ENCODE measurements at places on chromosomes 4 and X.

DNA sequence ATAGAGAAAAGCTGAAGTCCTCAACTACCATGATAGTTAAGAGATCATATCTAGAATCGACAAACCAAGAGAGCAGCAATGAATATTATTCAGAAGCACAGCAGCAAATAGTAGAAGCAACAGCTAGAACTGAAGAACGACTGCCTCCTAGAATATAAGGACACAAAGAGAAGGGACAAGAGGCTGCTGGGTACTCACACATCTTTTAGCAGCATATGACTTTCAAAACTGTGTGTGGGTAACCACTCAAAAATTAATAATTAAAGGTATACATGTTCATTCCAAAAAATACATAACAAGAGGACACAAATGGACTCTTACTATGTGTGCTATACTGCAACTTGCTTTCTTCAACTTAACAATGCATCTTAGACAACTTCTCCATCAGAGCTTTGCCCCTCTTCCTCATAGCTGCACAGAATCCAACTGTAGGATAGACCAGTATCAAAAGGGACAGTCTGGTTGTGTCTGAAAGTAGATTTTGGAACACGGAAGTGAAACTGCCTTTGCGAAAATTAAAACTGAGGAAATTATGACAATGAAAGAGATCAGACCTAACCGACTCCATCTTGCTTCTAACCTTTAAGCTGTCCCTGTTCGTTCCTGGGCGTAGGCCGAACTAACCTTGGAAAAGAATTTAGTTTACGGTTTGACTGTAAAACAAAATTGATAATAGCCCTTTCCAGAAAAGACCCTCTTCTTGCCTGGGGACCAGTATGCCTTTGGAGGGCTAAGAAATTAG is 125.7 kb downstream of the SH3KBP1 start:
- no peak for DNase-seq

- DNase-seq = no peak
These were observed 269.0 kb upstream of the CXXC4 start for GRCh38 chr4:104763554-104764222.

DNA sequence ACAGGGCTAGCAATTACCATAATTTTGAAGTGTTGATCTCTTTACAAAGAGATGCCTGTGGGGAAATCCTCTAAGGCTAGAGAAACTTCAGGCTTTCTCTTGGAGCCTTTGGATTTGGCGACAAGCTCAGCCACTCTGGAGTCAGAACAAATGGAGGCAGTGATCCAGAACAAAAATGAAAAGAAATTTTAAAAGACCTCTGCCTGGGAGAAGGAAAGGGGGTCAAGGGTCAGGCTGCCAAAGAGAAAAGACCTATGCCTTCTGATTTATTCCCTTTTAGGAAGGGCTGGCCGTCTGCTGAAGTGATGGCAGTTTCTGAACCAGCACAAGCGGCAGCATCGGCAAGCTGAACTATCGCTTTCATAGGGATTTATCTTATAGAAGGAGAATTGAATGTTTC is 140.8 kb upstream of the SFRP2 start:
- DNase-seq = no peak

GRCh38 chr4:165190591-165191347 is 16.6 kb upstream of the KLHL2 start:
- no peak for DNase-seq

Measured in skeletal muscle cell (primary cell).